Activated CD8-positive, alpha-beta memory T cell treated with anti-CD3 and anti-CD28 coated beads for 1 hour (primary cell): ENCODE measurements at places on chromosomes 5 and 9.

- no peak for DNase-seq
Measured at GRCh38 chr5:352639-353611, 31.4 kb downstream of the AHRR start.

DNA sequence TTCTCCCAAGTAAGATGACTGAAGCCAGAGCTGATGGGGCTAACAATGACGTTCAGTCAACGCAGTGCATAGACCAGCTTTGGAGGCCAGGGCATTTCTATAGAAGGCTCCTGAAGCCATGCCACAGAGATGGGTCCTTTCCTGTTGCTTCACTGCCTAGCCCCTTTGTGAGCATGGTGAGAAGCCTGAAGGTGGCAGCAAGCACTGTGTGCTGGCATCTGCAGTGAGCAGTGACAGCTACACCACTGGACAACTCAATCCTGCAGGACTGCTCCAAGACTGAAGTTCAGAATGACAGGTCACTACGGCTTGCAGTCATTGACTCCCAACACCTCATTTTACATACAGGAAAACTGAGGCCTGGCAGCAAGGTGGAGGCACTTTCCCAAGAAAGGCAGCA lies 229.0 kb downstream of the TSSK1B start:
- no peak for DNase-seq

DNA sequence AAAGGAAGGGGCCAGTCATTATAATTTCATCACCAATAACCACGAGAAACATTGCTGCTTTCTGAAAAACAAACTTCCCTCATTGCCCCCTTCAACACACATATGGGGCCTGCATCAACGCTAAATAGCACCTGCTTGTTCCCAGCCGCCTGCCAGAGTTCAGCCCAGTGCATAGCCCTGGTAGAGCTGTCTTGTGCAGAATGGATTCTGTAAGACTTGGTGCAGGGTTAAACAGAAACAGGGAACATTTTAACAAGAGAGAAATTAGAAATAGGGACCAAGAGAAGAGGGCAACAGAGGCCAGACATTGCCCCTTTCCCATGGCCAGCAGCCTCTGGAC lies 56.7 kb downstream of the UBE2QL1 start:
- DNase-seq, result no peak

DNA sequence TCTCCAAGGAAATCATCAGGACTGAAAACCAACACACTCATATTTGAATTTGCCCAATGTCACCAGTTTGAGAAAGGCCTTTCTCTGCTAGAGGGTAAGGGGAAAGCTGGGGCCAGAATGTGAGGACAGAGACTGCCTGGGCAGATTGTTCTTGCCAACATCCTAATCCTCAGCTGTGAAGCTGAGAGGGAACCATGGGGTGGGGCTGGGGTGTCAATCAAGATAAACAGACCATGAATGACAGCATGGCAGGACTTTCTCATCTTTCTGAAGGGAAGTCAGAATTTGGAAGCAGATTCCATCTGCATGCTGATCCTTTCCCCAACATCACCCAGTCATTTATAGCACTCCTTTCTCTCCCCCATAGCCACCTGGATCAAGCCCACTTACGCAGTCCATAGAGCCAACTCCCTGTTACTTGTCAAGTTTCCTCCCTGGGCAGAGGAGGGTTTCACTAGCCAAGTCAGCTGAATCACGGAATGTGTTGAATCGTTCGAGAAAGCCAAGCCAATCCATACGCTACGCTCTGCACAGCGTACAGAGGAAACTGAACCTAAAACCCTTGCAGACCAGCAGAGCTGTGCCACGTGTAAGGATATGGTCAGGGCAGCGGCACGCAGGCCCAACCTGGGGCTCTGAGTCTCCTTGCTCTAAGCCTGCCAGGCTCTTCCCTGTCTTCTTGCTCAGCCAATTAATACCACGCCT lies 14.9 kb downstream of the GLDC start:
- no peak for DNase-seq

DNA sequence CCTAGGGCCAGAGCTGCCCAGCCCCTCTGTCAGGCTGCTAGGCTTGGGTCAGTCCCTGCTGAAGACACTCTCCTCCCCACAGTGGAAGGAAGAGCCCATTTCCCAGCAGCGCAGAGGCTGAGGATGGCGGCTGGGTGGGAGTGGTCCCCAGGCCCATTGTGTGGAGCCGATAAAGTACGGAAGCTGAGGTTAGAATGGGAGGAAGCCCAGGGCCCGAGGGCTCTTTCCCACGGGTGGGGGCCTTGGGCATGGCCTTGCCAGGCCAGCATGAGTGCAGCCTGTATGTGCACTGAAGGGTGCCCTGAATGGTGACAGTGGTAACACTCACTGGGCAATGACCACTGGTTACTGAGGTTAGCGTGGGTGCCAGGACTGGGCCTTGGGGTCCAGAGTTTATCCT lies 125.9 kb downstream of the RGS3 start:
- no peak for DNase-seq

- no peak for DNase-seq
Measured at GRCh38 chr5:56475689-56476486, 242.8 kb upstream of the ANKRD55 start.

DNA sequence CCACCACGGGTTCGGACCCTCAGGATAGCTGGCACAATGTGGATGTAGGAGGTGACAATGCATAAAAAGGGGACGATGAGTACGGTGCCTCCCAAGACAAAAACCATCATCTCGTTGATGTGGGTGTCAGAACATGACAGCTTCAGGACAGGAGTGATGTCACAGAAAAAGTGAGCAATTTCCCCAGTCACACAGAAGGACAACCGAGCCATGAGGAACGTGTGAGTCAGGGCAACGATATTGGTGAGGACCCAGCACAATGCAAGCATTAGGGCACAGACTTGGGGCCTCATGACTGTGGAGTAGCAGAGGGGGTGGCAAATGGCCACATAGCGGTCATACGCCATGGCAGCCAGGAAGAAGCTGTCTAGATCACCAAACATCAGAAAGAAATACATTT lies 491 bp downstream of the OR1N1 start:
- no peak for DNase-seq
